Activated CD8-positive, alpha-beta T cell treated with anti-CD3 and anti-CD28 coated beads for 36 hours (primary cell): ENCODE measurements at places on chromosomes 7 and 10.
A peak's percentile ranks its signal among the peaks of the same experiment; 100 is the strongest.

DNA sequence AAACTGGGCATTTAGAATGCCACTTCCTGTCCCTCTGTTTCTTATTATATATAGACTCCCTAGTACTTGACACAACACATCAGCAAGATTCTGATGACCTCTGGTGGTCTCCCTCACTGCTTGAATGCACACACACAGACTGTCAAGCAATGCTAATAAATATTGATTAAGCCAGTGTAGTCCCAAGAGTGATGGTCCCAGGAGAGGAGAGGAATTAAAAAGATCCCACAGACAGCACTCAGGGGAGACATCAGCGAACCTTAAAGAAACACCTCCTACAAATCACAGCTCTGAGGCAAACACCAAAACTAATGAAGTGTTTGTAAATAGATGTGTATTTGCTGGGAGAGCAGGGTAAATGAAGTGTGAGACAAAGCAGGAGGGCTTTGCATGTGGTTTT, 1291.2 kb downstream of the XPNPEP1 start:
- no peak for DNase-seq

DNA sequence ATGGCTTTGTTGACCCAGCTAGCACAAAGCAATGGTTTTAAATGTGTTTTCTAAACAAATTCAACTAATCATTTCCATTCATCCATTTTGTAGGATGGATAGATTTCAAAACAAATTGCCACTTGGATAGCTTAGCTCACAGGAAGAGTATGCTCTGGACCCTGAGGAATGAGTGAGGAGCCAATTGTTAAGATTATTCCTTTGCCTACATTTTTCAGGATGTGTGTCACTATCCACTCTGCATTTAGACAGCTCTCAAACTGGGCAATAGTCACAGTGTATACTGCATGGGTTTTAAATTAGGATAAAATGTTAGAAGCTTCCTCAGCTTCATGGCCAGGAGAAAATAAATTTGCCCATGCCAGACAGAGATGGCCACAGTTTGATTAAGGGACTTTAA, 605.6 kb upstream of the TEX47 start:
- DNase-seq = no peak

DNA sequence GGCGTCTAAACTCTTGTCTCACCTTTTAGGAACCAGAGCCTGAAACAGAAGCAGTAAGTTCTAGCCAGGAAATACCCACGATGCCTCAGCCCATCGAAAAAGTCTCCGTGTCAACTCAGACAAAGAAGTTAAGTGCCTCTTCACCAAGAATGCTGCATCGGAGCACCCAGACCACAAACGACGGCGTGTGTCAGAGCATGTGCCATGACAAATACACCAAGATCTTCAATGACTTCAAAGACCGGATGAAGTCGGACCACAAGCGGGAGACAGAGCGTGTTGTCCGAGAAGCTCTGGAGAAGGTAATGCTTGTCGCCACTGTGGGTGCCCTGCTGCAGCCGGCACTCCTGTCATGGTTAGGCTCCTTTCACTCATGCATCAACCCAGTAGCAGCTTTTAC, 113.1 kb downstream of the ZMYND11 start:
- peak; percentile 7 for DNase-seq

GRCh38 chr7:68457481-68457880, 1140.8 kb upstream of the AUTS2 start:
- no peak for DNase-seq

DNA sequence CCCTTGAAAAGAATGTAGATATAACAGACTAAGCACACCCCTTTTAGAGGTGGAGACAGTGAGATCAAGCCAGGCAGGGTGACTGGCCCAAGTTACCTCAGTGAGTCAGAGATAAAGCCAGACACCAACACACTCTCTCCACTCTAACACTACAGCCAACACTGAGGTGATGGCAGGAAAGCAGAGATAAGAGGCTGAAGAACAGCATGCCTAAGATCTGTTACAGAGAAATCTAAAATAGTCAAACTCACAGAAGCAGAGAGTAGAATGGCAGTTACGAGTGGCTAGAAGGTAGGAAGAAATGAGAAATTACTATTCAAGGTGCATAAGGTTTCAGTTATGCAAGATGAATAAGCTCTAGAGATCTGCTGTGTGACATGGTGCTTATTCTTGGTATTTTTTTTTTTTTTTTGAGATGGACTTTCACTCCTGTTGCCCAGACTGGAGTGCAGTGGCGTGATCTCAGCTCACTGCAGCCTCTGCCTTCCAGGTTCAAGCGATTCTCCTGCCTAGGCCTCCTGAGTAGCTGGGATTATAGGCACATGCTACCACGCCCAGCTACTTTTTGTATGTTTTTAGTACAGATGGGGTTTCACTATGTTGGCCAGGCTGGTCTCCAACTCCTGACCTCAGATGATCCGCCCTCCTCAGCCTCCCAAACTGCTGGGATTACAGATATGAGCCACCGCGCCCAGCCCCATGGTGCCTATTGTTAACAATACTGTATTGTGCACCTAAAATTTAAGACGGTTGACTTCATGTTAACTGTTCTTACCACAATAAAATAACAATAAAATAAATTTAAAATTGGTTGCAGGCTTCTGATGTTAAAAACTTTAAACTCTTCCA, 28.7 kb downstream of the ICA1 start:
- DNase-seq = no peak

DNA sequence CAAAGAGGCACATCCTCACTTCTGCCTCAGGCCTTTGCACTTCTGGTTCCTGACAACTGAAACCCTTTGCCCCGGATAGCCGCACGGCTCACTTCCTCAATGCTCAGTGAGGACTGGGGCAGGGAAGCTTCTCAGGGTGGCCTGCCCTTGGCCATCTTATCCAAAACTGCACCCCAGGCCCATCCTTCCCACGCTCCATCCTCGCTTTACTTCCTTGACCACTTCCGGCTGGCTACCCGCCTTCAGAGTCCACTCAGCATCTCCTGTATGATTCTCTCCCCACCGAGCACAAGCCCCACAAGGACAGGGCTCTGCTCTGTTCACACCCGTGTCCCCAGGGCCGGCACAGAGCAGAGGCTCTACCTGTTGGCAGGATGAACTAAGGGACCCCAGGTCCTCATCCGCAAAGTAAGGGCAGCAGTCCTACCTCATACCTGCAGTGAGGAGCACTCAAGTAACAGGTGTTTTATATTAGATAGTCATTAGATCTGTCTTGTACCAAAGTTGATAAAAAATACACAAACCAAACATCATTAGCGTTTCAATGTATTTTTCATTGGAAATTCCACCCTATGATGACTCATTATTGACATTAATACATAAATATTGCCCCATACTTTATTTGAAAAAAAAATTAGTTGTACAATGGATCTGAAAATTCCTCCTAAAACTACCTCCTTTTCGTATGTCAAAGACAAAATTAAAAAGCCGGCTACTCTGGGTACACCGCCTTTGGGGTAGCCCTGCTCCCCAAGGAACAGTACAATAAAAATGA, 35.0 kb downstream of the GNA12 start:
- no peak for DNase-seq

- no peak for DNase-seq
Measured at GRCh38 chr7:132125872-132126595, 450.2 kb downstream of the PLXNA4 start.

- DNase-seq = no peak
Measured at GRCh38 chr10:4807761-4808507, 18.1 kb upstream of the AKR1E2 start.

- peak; percentile 34 for DNase-seq
Measured at GRCh38 chr7:155277385-155277994, 20.2 kb upstream of the INSIG1 start.

DNA sequence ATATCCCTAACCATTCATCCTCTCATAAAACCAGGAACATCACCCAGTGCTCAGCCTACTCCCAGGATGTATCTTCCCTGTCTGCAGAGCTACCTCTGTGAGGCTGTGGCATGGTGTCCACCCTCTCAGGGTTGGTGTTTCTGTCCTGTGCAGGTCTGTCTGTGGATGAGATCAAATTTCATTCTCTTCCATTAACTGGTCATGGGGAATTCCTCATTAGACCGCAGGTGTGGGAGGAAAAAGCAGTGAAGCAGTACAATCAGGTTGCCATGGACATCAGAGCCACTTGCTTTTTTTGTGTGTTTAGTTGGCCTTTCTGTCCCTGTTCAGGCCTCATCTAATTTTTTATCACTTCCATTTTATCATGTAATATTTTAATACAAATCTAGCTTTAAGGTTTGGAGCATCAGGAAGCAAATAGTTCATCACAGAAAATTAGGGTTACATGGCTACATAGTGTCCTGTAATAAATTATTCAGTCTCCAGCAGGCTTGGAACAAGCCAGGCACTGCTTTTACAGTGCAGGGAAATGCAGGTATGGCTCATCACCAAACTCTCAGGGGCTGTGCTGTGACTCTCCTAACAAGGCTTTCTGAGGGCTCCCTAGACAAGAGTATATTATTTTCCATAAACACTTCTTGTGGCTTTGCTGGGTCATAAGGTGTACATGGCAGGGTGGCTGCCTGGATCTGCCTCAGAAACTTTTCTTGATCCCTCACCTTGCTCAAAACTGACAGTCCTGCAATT, 594.9 kb upstream of the IGFBP3 start:
- no peak for DNase-seq

- no peak for DNase-seq
Measured at GRCh38 chr10:10259013-10259412, 758.7 kb upstream of the CELF2 start.

DNA sequence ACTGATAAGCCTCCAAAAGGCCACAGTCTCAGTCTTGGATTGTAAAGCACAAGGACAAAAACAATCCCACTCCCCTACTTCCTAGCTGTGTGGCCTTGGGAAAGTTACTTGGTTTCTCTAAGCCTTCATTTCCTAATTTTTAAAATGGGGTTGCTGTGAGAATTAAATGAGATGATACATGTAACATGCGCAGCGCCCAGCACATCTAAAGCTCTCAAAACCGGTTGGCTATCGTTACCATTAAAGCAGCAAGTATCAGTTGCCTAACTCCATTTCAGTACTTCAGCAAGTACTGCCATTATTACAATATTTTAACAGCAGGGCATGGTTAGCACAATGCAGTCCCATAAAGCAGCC, 1.9 kb downstream of the NRCAM start:
- DNase-seq = no peak

- DNase-seq = no peak
Measured at GRCh38 chr7:150787321-150788281, 12.6 kb downstream of the TMEM176B start.

DNA sequence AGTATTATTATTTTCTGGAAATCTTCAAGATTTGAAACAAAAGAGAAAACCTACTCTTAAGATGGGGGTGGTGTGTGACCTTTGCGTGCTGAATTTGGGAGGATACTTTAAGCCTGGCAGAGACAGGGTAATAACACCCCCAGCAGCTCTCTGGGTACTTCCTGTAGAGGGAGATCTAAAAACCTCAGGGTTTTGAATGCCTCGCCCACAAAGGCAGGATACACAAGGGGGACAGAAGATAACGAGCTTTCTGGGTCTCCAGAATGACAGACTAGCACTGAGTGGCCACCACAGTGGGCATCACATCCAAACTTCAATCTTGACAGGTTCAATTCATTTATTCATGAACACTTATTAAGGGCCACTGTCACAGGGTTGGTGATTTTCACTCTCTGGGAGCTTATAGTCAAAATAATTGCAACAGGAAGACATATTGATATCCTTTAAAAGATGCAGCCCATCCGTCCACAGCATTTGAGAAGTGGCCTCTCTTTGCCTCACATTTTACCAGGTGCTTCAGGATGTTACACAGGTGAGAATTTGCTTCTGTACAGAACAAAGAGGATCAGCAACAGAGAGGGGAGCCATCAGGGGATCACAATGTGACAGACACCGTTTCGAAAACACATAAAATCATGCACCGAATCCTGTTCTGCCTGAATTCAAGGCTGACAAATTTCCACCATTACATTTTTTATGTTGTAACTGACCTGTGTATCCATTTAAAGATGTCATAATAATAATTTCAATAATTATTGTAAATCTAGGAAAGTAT, 14.3 kb downstream of the CPA1 start:
- peak; percentile 75 for DNase-seq

DNA sequence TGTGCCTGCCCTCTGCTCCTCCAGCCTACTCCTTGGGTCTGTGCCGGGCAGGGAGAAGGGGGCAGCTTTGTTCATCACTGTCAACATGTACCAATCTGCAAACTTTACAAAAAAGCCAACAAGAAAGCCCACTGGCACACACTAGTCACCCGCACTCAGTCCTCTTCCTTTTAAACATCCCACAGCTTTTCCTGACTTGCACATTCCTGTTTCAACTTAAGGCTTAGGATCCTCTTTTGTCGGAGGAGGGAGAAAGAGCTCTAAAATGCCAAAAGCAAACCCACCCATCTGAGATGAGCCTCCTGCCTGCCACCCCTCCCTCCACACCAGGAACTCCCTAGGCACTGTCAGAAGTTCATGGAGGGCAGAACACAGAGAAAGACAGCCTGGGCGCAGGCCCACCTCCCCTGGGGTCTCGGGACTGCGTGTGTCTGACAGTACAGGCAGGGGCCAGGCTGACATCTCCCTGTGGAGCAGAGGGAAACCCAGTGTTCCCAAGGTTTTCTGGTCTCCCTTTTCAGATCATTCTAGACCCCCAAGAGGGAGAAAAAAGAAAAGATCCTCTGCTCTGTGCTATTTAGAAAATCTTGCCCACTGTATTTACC, 5.4 kb downstream of the PDIA4 start:
- DNase-seq = no peak

GRCh38 chr7:55121249-55121648, 102.4 kb downstream of the EGFR start:
- DNase-seq = no peak

DNA sequence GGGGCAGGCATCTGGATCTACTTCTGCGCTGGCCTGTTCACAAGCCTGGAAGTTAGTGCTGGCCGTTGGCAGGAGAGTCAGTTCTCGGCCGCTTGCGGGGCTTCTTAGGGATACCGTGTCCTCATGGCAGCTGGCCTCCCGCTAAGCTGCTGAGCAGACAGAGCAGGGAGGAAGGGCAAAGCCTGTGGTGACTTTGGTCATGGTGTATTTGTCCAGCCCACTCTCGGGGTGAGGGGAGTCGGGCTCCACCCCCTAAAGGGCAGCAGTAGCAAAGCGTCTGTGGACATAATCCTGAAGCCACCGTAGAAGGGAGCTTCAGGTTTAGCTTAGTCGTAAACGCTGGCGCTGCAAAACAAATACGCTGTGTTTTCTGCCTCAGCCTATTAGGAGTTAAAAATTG, 12.2 kb downstream of the UBE3C start:
- DNase-seq = no peak

DNA sequence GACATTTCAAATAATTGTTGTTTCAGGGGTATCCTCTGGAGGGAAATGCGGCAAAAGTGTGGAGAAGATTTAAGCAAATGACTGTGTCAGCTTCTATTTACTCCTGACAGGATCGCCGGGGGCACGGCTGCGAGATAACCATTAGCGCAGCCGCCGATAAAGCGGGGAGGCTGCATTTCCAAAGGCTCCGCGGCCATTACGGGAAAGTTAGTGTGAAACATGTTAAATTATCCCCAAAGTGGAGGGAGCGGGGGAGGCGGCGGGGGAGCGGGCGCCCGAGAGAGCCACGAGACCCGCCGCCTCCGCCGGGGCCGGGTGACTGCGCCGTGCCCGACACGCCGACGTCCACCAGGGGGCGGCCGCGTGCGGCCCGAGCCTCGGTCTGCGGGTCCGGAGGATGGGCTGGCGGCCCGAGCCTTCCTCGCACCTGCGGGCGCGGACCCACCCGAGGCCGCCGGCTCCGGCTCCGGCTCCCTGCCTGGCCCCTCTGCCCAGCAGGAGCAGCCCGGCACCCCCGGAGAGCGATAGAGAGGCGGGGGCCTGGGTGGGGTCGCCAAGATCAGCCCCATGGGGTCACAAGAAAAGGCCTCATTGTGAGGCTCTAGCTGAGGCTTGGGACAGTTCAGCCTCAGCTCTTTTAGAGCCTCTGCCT, 74.4 kb upstream of the PAX2 start:
- peak; percentile 67 for DNase-seq

GRCh38 chr10:12334186-12334530, 15.2 kb upstream of the CAMK1D start:
- DNase-seq = no peak

- no peak for DNase-seq
Measured at GRCh38 chr7:137937202-137937560, 64.7 kb downstream of the CREB3L2 start.
